ENCODE measurements at places on chromosomes 11 and 22.

DNA sequence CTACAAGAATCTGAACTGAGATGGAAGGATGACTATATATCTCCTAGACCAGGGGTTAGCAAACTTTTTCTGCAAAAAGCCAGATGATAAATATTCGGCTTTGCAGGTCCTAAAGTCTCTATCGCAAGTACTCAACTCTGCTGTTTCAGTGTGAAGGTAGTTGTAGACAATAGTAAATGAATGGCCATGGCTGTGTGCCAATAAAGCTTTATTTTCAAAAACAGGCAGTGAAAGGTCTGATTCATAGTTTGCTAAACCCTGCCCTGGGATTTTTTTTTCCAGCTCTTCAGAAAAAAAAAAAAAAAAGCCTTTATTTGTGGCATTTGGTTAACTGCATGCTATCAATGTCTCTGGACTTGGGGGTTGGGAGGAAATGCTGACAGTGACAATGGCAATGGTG lies 37.5 kb downstream of the FAM227A start:
- DNase-seq: no peak

DNA sequence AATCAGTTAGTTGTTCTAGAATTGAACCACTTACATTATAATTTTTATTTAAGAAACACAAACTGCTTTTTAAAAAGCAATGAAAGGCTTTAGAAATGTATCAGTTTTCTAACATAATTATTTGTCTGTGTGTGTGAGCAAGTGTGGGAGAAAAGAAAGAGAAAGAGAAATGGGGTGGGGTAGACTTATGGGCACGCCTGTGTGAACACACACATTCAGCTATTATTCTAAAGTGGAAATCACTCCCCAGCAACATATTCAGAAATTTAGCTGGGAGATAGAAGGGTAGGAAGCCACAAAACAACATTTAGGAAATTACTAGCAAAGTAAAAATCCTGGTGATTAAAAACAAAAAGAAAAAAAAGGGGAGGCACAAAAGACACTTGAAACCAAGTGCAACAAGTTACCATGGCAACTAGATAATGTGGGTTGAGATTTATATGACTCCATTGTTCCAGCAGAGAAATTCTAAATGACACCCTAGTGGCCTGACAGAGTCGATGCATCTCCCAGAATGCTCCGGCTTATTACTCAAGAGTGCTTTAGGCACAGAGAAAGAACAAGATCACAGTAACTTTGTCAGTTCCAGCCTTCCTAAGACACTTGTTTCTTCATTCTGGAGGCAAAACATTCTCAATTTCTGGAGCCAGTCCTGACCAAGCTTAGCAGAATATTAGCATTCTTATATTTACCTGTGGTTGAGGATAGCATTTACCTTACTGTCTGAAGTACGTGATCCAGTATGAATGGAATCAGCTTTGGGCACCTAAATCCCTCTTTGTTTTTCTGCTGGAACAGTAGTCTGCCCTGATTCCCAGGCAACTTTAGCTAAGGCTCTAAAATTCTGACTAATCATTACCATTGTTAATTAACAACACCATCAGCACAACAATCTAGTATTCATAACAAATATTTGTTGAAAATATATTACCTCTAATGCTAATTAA lies 444.4 kb downstream of the DLG2 start:
- DNase-seq: no peak

GRCh38 chr11:119903389-119903788 lies 174.4 kb upstream of the NECTIN1 start:
- DNase-seq: no peak

DNA sequence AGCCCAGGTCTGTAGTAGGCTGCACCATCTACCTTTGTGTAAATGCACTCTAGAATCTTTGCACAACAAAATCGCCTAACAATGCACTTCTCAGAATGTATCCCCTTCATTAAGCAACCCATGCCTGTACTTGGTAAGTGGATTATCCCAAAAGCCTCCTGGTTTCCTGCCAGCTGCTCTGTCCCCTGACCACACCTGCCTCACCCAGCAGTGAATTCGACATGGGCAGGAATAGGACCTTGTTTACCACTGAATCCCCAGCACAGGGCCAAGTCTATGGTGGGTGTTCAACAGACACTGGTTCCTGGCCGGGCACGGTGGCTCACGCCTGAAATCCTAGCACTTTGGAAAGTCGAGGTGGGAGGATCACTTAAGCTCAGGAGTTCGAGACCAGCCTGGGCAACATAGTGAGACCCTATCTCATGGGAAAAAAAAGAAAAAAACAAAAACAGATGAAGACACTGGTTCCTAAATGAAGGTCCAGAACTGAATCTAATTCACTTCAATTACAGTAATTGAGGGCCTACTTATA lies 5.1 kb upstream of the SYCE3 start:
- no peak for DNase-seq

DNA sequence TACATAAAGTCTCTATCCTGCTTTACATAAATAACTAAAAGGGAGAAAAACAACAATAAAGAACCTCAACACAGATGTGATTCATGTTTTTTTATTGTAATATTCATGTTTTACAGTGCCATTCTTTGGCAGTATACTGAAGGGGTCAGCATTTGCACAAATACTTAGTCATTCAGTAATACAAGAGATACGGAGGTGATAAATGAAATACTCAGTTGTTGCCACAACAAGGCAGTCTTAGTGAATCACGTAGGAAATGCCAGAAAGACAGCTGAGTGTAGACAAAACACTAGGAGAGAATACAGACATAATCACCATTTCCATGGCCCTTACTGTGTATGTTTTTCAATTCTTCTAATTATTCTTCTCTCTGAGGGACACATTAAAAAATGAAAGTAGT lies 910.4 kb downstream of the METTL15 start:
- no peak for DNase-seq

- DNase-seq: no peak
Measured at GRCh38 chr22:46593211-46593681, 26.9 kb upstream of the GRAMD4 start.

DNA sequence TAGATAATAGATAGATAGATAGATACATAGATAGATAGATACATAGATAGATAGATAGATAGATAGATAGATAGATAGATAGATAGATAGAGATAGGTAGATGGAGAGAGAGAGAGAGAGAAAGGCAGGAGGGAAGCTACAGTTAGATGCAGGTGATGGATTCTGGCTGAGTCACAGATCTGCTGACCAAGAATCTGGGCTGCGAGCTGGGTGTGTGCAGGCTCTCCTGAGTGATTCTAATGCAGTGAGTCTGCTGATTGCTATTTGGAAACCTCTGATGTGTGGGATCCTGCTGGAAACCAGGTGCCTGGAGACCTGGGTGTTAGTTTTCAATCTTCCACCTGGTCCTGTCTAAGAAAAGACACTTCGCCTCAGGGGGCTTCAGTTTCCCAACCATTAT lies 1441.8 kb downstream of the TBC1D22A start:
- DNase-seq: no peak

DNA sequence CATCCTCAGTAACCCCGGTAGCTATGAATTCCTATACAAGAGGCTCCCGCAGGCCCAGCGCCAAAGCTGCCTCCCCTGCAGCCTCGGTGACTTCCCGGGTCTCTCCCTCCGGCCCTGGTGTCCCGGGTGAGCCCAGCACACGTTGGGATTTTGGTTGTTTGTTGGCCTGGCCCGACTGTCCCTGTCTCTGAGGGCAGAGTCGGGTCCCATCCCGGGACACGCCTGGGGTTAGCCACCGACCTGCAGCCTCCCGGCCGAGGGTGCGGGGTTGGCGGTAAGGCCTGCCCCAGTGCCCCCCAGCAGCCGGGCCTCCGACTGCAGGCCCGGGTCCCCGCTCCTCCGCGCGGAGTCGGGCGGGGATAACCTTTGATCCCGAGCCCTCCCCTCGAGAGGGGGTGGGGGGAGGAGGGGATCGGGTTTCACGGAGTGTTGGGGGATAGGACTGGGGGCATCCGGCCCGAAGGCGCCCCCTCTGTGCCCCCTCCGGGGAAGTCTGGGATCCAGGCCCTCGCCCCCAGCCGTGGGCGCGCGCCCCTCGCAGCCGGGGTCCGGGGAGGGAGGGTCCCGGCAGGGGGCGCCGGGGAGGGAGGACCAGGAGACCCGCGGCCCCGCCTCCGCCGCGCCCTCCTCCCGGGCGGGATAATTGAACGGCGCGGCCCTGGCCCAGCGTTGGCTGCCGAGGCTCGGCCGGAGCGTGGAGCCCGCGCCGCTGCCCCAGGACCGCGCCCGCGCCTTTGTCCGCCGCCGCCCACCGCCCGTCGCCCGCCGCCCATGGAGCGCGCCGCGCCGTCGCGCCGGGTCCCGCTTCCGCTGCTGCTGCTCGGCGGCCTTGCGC lies at the start of gene FBLN1:
Gene FBLN1, plus strand, starts transcription at position 669 of the 835 bp plus-strand sequence. Its CDS starts 103 bp downstream, at position 772.
- DNase-seq: no peak

DNA sequence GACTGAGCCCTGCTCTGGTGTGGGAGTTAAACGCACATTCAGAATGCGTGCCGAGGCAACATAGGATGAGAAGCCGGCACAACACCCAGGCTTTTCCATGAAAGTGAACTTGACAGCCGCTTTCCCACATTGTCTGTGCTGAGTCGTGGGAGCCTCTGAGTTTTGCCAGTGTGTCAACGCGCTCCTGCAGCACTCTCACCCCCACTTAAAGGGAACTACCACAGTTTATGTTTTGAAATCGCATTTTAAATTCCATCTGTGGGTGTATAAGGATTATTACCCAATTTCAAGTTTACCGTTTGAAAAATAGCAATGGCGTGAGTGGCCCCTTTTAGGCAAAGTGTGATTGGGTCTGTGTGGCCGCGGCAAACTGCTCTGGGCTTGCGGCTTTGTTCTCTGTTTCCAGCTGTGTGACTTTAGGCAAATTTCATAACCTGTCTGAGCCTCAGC lies 81.5 kb downstream of the FBLN1 start:
- no peak for DNase-seq
